Activated CD8-positive, alpha-beta memory T cell treated with anti-CD3 and anti-CD28 coated beads for 48 hours (primary cell): ENCODE measurements at places on chromosomes 7 and 10.

- DNase-seq, result no peak
Observed at GRCh38 chr7:82382276-82382675, 61.3 kb downstream of the CACNA2D1 start.

DNA sequence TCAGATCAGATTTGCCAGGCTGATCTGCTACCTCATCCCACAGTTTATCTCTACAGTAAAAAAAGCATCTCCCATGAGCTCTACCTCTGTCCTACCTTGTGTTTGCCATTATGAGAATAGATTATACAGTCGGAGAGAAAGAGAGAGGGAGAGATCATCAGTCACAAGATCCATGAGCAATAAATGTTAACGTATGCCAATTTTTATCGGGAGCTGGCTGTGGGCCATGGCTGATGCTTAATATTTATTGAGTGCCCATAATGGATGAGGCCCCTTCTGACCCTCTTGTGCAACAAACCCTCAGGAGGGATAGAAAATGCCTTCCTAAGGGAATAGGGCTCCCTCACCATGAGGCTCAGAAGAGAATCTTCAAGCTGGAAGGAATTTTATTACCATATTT is 52.8 kb downstream of the C10orf90 start:
- DNase-seq, result no peak

DNA sequence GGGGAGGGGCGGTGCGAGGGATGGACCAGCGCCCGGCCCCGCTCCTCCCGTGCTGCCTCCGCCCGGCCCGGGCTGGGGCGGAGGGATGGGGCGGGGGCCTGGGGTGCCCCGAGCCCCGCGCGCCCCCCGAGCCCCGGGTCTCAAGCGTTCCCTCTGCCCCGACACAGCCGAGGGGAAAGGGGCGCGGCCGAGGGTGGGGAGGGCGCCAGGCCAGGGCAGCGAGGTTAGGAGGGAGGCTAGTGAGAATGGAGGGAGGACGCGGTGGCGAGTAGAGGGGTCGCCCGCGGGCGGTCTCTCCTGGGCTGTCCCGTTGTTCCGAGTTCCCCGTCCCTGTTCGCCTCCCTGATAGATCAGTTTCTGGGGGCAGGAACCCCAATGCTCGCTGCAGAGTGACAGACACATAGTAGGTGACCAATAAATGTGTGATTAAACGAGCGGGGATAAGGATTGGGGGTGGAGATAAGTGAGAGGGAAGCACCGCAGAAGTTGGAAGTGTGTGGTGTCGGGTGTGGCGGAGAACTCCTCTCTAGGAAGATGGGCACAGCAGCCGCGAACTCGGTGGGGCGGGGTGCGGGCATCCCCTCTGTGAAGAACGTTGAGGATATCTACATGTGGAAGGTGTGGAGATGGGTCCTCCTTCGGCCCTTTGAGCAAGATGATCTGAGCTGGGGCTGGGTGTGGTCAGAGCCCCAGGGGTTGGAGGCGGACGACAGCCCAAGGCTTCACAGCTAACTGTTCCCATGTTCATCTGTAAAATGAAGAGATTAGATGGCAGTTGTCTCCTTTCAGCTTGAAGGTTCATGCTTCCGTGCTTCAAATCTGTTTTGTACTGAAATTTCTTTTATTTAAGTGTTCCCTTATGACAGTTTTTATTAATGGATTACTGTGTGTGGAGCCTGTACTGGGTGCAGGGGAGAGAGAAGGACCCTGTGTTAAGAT is 580 bp downstream of the ZNF775 start:
- DNase-seq, result no peak

GRCh38 chr7:32227746-32228145 is 157.5 kb upstream of the PDE1C start:
- DNase-seq, result no peak

- no peak for DNase-seq
Observed at GRCh38 chr7:107332488-107333269, 137.2 kb upstream of the GPR22 start.

GRCh38 chr7:124130-124949 is 68.0 kb upstream of the FAM20C start:
- DNase-seq, result no peak

DNA sequence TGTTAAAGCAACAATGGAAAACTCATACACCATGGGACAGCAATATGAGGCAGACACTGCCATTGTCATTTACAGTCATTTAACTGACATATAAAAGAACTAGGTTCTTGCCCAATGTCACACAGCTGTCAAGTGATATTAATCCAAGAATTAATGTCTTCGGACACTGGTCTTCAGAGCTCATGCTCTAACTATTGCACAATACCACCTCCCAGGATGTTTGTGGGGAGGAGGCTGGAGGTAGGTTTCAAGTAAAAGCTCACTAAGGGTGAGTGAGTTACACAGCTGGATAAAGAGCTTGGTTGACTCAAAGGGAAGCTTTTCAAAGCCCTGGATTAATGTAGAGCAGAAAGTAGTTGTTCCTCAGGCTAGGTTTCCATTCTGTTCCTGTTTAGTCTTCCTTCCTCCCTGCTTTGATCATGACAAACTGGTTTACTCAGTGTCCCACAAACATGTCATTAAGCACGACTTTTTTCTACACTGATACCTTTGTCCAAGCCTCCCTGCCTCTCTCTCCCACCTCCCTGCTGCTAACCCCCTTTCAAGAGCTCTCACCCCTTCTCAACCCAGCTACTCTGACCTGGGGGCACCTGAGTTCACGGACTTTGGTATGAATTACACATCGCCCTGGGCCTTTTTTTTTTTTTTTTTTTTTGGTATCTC is 987 bp upstream of the EXOC6 start:
- no peak for DNase-seq

- no peak for DNase-seq
Observed at GRCh38 chr10:28875549-28876081, 198.3 kb downstream of the BAMBI start.

DNA sequence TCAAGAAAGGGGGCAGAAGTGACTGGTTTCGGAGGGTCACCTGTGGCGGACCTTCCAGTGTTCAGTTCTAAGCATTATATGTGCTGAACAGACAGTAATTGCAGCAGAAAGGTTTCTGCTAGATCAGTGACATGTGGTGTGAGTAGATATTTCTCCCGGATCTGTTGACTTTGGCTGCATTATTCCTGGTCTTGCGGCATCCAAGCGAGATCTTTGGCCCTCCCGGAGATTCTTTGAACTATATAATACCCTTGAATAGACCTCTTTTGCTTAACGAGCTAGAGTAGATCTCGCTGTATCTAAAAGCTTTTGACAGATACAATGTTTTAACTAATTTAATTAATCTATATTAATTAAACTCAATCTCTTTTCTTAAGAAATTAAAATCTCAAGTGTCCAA is 99.8 kb downstream of the PTN start:
- DNase-seq, result no peak

- DNase-seq, result no peak
Observed at GRCh38 chr7:26538216-26538615, 246.6 kb downstream of the SNX10 start.

- no peak for DNase-seq
Observed at GRCh38 chr7:140055833-140056232, 6.9 kb downstream of the PARP12 start.

DNA sequence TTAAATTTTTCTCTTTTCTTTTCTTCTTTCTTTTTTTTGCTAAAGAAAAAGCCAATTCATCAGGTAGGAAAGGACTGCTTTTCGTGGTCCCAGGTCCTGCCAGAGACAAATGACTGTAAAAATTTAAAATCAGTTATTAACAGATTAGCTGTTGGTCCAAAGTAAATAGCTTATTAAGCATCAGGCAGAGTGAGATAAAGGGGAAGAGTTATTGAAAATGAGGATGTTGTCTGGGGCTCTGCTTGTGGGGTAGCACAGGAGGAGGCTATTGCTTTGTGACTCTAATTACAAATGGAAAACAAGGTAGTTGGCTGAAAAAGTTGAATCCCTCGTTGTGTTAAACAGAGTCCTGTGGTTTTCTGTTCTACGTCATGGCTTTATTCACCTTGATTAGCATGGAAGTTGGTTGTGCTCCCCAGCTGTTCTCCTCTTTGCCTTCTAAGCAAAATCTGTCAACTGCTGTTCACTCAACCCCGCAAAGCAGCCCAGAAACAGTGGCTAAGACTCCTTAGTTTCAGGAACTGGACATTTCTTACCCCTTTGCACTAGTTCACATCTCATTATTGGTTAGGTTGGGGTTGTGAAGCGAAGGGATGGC is 128.9 kb downstream of the SNX10 start:
- DNase-seq, result no peak

DNA sequence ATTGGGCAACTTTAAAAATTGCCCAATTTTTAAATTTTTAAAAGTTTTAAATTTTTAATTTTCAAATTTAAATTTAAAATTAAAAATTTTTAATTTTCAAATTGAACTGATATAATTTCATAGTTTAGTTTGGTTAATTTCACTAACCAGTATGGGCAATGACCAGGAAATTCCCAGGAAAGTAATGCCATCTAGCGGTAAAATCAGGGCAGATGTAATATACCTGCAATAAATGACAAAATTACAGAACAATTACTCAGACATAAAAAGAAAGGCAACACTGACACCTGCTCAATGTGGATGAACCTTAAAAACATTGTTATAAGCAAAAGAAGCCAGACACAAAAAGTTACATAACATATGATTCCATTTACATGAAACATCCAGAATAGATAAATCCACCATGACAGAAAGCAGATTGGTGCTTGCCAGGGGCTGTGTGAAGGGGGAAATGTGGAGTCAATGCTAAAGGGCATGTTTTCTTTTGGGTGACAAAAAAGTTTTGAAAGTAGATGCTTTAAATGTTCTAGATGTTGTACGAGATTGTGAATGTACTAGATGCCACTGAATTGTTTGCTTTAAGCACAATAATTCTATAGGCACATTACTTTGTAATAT is 28.6 kb upstream of the SLC16A12 start:
- DNase-seq, result no peak

GRCh38 chr7:45987521-45988290 is 66.6 kb upstream of the IGFBP3 start:
- DNase-seq, result no peak

- DNase-seq, result no peak
Observed at GRCh38 chr10:7626283-7626682, 40.5 kb downstream of the ITIH5 start.

DNA sequence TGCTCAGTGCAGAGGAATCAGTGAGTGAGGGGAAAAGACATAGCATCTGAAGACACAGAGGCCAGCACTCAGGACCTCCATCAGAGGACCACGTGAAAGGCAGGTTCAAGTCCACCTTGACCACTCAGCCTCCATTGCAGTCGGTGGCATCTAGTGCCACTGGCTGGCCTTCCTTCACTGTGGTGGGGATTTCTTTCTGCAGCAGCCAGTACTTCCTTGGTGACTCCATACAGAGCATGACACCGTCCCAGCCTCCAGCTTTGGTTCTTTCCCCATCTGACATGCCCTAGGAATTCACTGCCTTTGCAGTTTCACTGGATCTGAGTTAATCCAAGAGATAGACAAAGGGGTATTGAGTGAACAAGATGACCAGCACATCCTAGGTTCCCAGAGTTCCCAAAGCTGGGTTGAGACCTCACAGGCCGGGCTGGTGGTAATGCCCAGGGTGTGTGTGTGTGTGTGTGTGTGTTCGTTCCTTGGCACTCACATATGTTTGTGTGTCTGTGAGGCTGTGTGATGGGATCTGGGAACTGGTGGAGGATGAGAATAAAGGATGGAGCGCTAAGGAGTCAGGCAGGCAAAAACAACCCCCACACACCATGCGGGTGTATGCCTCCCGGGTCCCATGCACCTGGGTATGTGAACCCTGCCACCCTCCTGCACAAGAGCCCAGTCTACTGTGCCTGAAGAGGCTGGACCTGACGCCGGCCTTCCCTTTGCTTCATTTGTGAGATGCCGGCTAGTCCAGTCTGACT is 57.8 kb downstream of the SYPL1 start:
- no peak for DNase-seq

GRCh38 chr7:116356979-116357378 is 142.6 kb upstream of the CAV2 start:
- DNase-seq, result no peak

DNA sequence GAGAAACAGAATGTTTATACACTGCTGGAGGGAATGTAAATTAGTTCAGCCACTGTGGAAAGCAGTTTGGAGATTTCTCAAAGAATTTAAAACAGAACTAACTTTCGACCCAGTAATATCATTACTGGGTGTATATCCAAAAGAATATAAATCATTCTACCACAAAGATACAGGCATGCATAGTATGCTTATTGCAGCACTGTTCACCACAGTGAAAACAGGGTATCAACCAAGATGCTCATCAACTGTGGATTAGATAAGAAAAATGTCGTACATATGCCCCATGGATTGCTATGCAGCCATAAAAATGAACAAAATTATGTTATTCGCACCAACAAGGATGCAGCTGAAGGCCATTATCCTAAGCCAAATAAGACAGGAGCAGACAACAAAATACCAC is 343.1 kb upstream of the KCND2 start:
- DNase-seq, result no peak

GRCh38 chr10:24556750-24557742 is 166.6 kb downstream of the ARHGAP21 start:
- no peak for DNase-seq

DNA sequence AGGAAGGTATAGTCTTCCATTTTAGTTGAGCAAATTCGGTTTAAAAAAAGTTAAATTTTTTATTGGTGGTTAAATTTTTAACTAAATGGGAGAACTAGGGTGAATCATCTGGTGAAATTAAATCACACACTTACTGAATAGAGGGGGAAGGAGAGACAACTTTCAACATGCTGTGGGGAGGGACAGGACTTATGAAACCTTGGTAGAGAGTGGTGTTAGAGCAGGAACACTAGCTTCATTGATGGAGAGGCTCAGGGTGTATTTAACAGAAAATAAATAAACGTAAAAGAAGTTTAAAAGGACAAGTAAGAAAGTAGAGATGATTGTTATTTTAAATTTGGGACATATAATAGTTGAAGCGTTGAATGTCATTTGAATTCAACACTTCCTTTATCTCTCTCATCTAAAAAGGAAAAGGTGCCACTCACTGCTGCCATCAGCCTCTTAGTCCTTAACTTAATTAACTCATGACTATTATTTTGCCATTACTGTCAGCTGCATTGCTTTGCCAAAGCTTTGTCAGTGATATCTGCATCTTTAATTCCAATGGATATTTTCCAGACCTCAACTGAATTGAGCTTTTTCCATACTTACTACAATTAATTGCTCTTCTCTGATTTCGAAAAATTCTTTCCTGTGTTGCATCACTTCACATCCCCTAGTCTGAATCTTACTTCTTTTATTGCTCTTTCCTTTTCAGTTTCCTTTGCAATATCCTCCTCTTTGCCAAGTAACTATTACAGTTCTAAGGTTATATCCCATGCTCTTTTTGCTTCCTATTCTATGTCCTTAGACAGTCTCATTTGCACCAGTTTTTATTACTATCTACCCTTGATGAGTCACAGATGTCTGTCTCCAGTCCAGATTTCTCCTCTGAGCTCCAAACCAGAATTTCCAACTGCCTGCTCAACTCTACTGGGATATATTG is 71.7 kb downstream of the GNAT3 start:
- no peak for DNase-seq

GRCh38 chr10:83262434-83262833 is 876.9 kb upstream of the GHITM start:
- DNase-seq, result no peak

- DNase-seq, result no peak
Observed at GRCh38 chr7:24401628-24402593, 117.9 kb downstream of the NPY start.

- DNase-seq, result no peak
Observed at GRCh38 chr10:71770789-71771188, 2.5 kb downstream of the VSIR start.

GRCh38 chr10:132989476-132990415 is 47.4 kb upstream of the CFAP46 start:
- no peak for DNase-seq
